ENCODE measurements at places on chromosomes 7 and 10. TPM values are rescaled to one million over a fixed set of nuclear protein-coding genes. Genes with fewer than 3 reads are reported as not detected.

Gene DNA2
- total RNA-seq, result 6.6 TPM

DNA sequence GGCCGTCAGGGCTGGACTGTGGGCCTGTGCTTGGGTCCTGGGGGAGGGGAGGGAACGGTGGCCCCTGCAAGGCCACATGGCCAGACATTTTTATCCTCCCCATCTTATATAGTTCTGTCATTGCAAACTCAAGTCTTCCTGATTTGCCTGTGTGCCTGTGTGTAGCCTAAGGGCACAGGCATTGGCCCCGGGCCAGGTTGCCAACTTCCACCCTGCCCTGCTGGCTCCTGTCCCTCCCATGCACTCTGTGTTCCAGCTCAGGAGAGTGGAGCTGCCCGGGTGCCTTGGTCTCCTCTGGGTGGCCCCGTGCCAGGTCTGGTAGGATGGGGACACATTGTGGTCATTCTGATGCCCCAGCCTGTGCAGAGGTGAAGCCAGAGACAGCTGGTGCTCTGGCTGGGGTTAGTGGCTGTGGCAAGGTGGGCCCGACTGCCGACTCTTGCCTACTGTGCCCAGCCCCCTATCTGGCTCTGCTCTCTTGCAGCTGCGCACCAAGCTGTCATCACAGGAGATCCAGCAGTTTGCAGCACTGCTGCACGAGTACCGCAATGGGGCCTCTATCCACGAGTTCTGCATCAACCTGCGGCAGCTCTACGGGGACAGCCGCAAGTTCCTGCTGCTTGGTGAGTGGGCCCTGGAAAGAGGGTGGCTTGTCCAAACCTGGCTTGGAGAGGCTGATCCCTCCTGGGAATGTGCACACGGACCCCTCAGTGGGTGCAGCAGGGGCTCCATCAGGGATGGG, 14.8 kb downstream of the NACAD start:
- DNase-seq, result peak; percentile 73
- H3K4me3 ChIP-seq, result no peak overlapping the region
- H3K36me3 ChIP-seq, result no peaks in the 10 kb centered on the region
- H3K27me3 ChIP-seq, result no peaks in the 10 kb centered on the region

DNA sequence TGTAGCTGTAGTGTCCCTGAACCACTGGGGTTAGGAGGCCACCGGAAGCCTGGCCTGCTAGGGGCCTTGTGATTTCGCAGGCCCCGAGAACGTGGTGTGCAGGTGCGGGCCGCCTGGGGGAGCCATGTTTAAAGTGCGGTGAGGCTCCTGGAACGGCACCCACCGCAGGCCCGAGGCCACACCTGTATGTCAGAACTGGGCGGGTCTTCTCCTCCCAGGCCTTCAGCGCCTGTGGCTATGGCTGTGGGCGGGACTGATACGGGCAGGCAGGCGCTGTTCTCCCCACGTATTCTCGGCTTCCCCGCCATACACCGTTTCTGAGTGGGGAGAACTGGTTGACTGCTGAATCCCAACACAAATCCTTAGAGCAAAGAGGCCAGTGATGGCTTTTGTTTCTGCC, 74.8 kb downstream of the DNAJB6 start:
- no peak overlapping the region for H3K27ac ChIP-seq
- no peaks in the 10 kb centered on the region for H3K36me3 ChIP-seq
- no peak for DNase-seq
- no peaks in the 10 kb centered on the region for H3K27me3 ChIP-seq
- H3K4me1 ChIP-seq, result no peaks in the 10 kb centered on the region

DNA sequence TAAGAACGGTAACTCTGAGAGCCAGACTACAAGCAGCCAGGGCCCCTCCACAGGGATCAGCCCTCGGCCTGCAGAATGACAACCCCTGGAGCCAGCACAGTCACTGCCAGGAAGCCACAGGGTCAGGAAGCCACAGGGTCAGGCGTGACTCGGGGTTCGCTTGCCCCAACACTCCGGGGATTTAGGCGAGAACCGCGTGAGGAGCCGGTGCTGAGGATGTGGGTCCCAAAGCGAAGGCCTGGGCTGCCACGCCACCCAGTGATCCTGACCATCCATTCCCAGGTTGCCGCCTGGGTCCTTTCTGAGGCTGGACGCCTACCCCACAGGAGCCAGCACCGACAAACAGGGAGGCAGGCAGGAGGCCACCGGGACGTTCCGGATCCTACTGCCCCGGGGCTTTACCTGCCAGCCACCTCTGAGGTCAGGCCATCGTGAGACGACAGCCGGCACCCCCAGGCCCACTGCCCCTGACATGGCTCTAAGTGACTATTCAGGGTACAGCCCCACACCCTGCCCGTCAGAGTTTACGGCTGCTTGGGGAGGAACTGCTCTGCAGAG, 228.6 kb downstream of the ELFN1 start:
- H3K27me3 ChIP-seq, result no peaks in the 10 kb centered on the region
- H3K27ac ChIP-seq, result peak overlapping the region; percentile 19
- DNase-seq, result no peak
- H3K36me3 ChIP-seq, result no peaks in the 10 kb centered on the region
- H3K4me3 ChIP-seq, result no peak overlapping the region

Gene PTN
- total RNA-seq, result 343 TPM

DNA sequence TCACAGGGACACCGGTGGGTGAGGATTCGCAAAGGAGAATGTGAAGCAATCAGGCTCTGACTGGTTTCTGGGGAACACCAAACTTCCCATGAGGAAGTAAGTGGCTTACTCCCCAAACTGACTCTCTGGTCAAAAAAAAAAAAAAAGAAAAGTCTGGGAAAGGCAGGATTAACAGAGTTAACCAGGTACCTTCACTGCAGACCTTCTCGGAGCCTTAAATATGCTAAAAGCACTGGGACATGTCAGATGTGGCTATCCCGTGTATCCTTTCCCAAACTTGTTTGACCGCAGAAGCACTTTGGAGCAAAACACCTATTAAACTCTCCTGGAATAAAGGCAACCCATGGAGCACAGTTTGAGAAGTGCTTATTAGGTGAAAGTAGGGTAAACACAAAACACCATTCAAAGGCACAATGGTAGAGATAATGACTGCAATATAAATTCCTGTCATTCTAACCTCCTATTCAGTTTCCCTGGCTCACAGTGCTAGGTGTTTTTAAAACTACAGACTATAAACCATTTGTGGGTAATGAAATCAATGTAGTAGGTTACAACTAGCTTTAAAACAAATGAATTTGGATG, 44.1 kb upstream of the MXI1 start:
- H3K27ac ChIP-seq, result no peak overlapping the region
- H3K27me3 ChIP-seq, result no peaks in the 10 kb centered on the region
- no peak overlapping the region for H3K4me3 ChIP-seq
- H3K4me1 ChIP-seq, result no peaks in the 10 kb centered on the region

GRCh38 chr10:124172181-124172916, 79.0 kb upstream of the CHST15 start:
- no peaks in the 10 kb centered on the region for H3K27me3 ChIP-seq
- H3K4me3 ChIP-seq, result no peak overlapping the region
- H3K27ac ChIP-seq, result no peak overlapping the region
- no peak for DNase-seq
- H3K4me1 ChIP-seq, result no peaks in the 10 kb centered on the region

Gene ASB10
- total RNA-seq, result not detected

DNA sequence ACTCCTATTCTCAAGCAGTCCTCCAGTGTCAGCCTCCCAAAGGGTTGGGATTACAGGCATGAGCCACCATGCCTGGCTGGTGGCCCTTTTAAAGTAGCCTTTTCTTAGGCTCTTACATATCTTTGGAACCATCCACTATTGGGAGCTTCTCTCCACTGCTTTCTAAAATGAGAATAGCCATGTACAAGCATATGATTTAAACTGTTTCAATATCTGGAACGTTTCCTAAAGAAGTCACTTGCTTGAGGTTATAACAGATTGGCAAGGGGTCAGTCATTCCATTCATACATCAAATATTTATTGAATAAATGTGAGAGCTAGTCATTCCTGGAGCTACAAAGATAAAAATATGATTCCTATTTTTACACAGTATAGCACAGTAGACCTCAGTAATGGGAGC, 97.4 kb upstream of the LRGUK start:
- H3K36me3 ChIP-seq, result no peaks in the 10 kb centered on the region
- H3K27me3 ChIP-seq, result no peaks in the 10 kb centered on the region
- no peak overlapping the region for H3K27ac ChIP-seq
- no peak for DNase-seq
- H3K4me1 ChIP-seq, result no peaks in the 10 kb centered on the region

- H3K27ac ChIP-seq, result no peak overlapping the region
- H3K4me1 ChIP-seq, result no peaks in the 10 kb centered on the region
- no peak overlapping the region for H3K4me3 ChIP-seq
- H3K36me3 ChIP-seq, result no peaks in the 10 kb centered on the region
- H3K27me3 ChIP-seq, result no peaks in the 10 kb centered on the region
- no peak for DNase-seq
Observed at GRCh38 chr7:134045716-134046115, 81.4 kb upstream of the LRGUK start.

DNA sequence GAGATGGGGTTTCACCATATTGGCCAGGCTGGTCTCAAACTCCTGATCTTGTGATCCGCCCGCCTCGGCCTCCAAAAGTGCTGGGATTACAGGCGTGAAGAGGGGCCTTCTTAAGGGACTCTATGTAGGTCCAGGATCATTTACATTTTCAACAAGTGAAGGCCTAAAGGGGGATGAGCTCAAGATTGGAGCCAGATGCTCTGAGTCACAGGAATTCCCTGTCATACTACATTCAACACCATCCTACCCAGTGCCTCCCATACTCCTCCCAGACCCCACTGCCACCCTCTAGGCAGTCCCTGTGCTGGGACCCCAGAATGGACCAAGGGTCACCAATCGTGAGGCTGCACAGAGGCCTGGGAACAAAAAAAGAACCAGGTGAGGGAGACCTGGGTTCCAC, 29.9 kb downstream of the CYTH3 start:
- no peaks in the 10 kb centered on the region for H3K36me3 ChIP-seq
- no peak overlapping the region for H3K27ac ChIP-seq

DNA sequence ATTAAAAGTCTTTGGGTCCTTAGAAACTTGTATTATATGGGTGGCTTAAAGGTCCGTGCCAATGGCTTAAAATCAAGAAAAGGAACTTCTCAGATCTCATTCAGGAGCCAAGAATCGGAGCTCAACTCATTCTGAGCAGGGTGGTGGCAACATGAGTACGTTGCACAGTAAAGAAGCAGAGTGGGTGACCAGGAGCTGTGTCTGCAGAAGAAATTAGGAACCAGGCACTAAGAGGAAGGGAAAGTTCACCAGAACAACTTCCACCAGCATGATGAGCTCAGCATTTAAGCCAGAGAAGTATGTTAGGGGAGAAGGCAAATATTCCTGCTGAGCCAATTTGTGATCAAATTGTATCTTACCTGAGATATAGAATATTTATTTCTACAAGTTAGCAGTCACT, 236.0 kb upstream of the NRP1 start:
- no peak for DNase-seq
- H3K27me3 ChIP-seq, result no peaks in the 10 kb centered on the region
- no peaks in the 10 kb centered on the region for H3K36me3 ChIP-seq

Gene SPOCK2
- 4.5 TPM for total RNA-seq

- H3K4me1 ChIP-seq, result no peaks in the 10 kb centered on the region
- no peak overlapping the region for H3K27ac ChIP-seq
- H3K27me3 ChIP-seq, result no peaks in the 10 kb centered on the region
- no peak overlapping the region for H3K4me3 ChIP-seq
Observed at GRCh38 chr10:4062751-4063150, 277.7 kb upstream of the KLF6 start.

DNA sequence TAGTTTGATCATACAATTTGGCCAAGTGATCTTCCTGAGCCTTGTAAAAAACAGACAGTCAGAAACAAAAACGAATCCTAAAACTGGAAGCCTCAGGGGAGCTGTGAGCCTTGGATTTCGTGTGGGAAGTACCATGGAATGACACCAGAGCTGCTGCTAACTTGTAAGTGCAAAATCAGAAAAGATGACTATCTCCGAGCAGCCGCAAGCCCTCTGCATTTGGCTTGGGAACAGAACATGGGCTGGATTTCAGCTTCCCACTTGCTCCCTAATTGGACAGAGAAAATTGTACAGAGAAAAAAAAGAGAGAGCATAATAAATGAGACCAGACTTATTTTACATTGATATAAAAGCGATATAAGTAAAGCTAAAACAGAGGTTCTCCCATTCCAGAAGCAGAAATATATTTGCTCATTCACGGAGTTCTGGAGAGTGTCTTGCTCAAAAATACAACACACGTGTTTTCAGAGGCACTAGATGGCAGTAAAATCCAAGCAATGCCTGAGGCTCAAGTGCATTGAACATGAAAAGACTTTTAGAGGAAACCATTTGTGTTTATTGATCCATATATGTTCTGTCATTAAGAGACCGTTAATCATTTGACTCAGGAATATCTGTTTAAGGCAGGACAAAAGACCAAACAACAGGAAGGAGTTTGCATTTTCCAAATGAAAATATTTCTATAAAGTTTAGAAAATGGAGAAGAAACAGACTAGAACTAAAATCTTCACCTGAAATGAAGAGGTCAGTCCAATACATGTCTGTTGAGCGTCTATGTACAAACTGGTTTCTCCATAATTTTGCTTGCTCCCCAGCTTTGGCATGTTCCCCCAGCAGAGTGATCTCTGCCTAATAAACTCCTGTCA, 78.3 kb upstream of the SLC26A5 start:
- no peak overlapping the region for H3K4me3 ChIP-seq
- H3K4me1 ChIP-seq, result no peaks in the 10 kb centered on the region
- no peaks in the 10 kb centered on the region for H3K36me3 ChIP-seq
- no peak overlapping the region for H3K27ac ChIP-seq
- no peaks in the 10 kb centered on the region for H3K27me3 ChIP-seq

DNA sequence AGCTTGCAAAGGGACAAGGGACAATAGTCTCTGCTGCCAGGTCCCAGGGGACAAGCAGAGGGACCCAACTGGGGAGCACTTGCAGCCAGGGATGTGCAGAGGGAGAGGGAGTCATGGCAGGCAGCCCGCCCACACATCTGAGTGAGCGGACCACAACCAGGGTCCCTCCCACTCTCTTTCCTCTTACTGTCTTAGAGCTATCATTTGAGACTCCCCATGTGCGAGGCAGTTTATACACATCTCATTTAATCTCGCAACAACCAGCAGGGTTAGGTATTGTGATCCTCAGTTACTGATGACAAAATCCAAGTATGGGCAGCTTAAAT, 70.2 kb downstream of the BEND7 start:
- no peak overlapping the region for H3K4me3 ChIP-seq
- H3K4me1 ChIP-seq, result no peaks in the 10 kb centered on the region
- no peak for DNase-seq
- no peak overlapping the region for H3K27ac ChIP-seq
